ENCODE measurements at places on chromosomes 16 and 17. TPM values are rescaled to one million over a fixed set of nuclear protein-coding genes. Genes with fewer than 3 reads are reported as not detected.

The KCNH4 gene
- not detected for total RNA-seq

The MSI2 gene
- 12.4 TPM for total RNA-seq

The CD300A gene
- total RNA-seq = not detected

The CASKIN1 gene
- total RNA-seq = 0.12 TPM

The SNX11 gene
- 7.1 TPM for total RNA-seq

The GNG13 gene
- total RNA-seq = not detected

The RILP gene
- total RNA-seq = 14.4 TPM

The SLC52A1 gene
- not detected for total RNA-seq

The GP1BA gene
- total RNA-seq = not detected

The BORCS6 gene
- 7.9 TPM for total RNA-seq

The AMDHD2 gene
- 34.5 TPM for total RNA-seq

The C17orf67 gene
- total RNA-seq = 0.39 TPM

The MYL11 gene
- not detected for total RNA-seq

The TMIGD1 gene
- not detected for total RNA-seq

The MARVELD3 gene
- total RNA-seq = not detected

The TBC1D28 gene
- not detected for total RNA-seq

All from cardiac ventricle fibroblast (primary cell).